ENCODE measurements at places on chromosomes 5 and 9.
A peak's percentile ranks its signal among the peaks of the same experiment; 100 is the strongest.

DNA sequence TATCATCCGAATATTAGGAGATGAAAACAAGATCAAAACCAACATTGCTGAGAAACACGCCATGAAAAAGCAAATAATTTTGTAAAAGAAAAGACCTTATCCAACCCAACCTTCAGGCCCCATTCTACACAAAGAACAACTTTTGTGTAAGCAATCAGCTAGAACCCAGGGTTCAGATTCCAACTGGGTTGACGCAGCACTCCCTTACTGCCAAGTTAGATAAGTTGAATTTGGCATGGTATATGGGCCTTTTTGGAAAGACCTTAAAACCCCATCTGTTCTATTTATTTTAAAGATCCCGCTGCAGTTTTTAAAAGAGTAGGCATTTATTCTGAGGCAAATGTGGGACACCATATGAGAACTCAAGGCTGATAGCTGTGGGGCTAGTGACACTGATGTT lies 2033.8 kb upstream of the WWC1 start:
- H3K4me3 ChIP-seq = no peak overlapping the region
- DNase-seq = no peak
- no peaks in the 10 kb centered on the region for H3K27me3 ChIP-seq
- no peaks in the 10 kb centered on the region for H3K36me3 ChIP-seq

DNA sequence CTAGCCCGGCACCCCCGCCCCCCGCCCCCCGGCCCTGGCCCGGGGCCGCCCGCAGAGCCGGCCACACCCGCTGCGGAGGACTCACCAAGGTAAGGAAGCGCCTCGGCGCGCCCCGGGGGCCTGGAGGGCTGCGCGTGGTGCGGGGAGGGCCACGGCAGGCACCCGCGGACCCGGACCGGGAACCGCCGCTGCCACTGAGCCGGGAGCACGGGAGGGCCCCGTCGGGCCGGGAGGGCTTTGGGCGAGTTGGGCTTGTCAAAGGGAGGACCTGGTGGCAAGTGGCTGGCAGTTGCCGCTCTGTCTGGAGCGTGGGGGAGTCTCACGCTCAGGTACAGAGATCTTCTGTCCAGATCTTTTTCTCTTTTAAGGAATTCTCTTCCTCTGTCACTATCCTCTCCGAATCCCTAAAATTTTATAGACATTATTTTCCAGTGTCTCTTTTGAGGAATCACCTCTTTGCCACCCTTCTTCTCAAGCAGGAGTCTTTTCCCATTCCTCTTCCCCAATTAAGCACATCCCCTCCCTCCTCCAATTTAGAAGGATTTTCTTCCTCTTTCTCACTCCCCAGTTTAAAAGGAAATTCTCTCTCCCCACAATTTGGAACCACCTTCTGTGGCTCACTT lies 11.3 kb upstream of the LHX2 start:
- peak overlapping the region; percentile 28 for H3K4me3 ChIP-seq
- DNase-seq = no peak
- peaks cover 1% of the 10 kb centered on the region for H3K36me3 ChIP-seq

GRCh38 chr5:5271786-5272321 lies 131.7 kb downstream of the ADAMTS16 start:
- H3K36me3 ChIP-seq = no peaks in the 10 kb centered on the region
- no peak overlapping the region for H3K27ac ChIP-seq
- H3K4me1 ChIP-seq = no peaks in the 10 kb centered on the region
- no peak overlapping the region for H3K4me3 ChIP-seq
- H3K27me3 ChIP-seq = no peaks in the 10 kb centered on the region
- no peak for DNase-seq

GRCh38 chr5:4480528-4481349 lies 659.4 kb upstream of the ADAMTS16 start:
- no peak for DNase-seq
- no peaks in the 10 kb centered on the region for H3K4me1 ChIP-seq
- no peak overlapping the region for H3K4me3 ChIP-seq
- H3K36me3 ChIP-seq = no peaks in the 10 kb centered on the region

GRCh38 chr9:133526721-133527321 lies 2.1 kb upstream of the MYMK start:
- H3K4me1 ChIP-seq = peaks cover 3% of the 10 kb centered on the region
- DNase-seq = no peak
- no peaks in the 10 kb centered on the region for H3K36me3 ChIP-seq
- no peaks in the 10 kb centered on the region for H3K27me3 ChIP-seq
- H3K27ac ChIP-seq = no peak overlapping the region

- no peak for DNase-seq
- no peak overlapping the region for H3K27ac ChIP-seq
- H3K4me1 ChIP-seq = no peaks in the 10 kb centered on the region
- no peak overlapping the region for H3K4me3 ChIP-seq
Observed at GRCh38 chr5:16446993-16447392, 18.6 kb downstream of the ZNF622 start.

GRCh38 chr5:50711280-50711679 lies 44.8 kb downstream of the PARP8 start:
- peak; percentile 80 for DNase-seq

- no peaks in the 10 kb centered on the region for H3K4me1 ChIP-seq
- no peaks in the 10 kb centered on the region for H3K36me3 ChIP-seq
- DNase-seq = no peak
- no peak overlapping the region for H3K4me3 ChIP-seq
Observed at GRCh38 chr5:17434982-17435381, 63.0 kb upstream of the TAF11L2 start.

DNA sequence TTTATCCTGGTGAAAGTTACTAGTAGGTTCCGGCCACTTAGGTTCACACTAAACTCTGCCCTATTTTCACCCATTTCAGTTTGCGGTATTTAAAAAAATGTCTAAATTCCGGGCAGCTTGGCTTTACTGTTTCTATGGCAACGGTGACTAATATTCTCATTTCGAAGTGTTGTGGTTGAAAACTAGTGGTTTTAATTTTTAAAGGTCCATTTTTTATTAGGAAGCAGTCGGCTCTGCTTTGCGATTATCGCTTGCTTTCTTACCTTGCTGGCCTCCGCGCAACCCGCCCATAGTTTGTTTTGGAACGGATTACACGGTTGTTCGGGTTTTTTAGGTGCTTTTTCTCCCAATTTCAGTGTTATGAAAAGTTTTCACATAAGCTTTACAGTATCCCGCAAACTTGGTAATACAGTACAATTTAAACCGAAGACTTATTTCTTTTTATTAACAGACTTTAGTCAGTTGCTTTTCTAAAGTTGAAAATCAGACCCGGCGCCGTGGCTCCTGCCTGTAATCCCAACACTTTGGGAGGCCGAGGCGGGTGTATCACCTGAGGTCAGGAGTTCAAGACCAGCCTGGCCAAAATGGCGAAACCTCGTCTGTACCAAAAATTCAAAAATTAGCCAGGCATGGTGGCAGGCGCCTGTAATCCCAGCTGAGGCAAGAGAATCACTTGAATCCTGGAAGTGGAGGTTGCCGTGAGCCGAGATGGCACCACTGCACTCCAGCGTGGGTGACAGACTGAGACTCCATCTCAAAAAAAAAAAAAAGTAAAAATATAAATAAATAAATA lies 1.6 kb downstream of the KDM4C start:
- H3K27me3 ChIP-seq = no peaks in the 10 kb centered on the region
- peak overlapping the region; percentile 100 for H3K27ac ChIP-seq
- peak; percentile 35 for DNase-seq
- peaks cover 12% of the 10 kb centered on the region for H3K36me3 ChIP-seq

DNA sequence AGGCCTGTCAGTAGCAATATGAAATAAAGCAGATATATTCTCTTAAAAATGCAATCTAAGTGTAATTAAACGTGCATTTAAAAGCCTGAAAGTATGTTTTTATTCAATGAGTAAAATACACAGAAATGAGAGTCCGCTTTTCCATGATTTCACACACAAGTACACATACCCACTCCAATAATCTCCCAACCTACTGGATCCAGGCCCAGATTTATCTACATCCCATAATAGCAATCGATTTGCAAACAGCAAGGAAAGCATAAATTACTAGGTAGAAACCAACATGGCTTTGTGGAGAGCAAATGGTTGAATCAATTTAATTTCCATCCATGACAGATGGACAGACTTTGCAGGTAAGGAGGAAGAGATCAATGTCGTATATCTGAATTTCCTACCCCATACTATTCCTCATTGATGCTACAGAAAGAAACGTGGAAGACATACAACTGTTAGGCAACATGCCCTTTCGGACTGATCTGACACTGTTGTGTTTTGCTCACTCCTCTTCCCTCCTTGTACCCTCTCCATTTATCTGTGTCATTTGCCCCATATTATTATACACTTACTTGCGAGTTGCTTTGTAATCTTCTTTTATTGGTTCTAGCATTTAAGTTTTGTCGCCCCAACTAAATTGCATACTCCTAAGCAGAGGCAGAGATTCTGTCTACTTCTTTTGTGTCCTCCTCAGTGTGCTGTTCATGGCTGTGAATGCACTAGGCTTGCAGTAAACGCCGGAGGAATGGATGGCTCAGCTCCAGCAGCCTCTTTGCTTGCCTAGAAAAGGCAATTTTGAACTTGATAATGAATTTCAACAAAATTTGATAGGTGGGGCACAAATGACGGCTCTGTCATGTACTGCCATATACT lies 133.6 kb downstream of the NFIB start:
- H3K36me3 ChIP-seq = no peaks in the 10 kb centered on the region
- no peak overlapping the region for H3K27ac ChIP-seq
- H3K4me3 ChIP-seq = no peak overlapping the region
- DNase-seq = no peak
- no peaks in the 10 kb centered on the region for H3K4me1 ChIP-seq

DNA sequence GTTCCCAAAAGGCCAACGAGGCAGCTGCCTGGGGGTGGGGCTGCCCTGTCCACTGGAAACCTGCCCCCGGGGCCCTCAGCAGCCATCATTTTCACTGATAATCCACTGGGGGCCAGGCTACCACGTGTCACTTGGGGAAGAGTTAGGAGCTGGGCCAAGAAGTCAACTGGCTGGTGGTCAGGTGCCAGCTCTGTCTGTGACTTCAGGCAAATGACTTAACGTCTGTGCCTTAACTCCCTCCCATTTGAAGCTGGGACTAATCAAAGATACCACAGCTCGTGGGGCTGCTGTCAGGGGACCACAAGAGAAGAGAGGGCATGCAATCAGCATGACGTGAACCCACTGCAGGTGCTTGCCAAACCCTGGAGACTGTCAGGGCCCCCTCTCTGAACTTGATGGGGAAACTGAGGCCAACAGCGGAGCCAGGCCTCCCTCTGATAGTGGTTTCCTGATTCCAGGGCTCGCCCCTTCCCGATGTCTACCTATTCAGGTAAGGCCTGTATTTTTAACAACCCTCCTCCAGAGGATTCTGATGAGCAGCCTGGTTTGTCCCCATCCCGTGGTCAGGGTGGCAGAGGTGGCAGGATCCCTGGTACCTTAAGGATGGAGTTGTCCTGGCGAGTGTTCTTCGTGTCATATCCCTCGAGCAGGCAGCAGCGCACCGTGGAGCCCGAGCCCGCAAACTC lies 12.3 kb upstream of the DPM2 start:
- DNase-seq = no peak
- peak overlapping the region; percentile 57 for H3K27ac ChIP-seq
- H3K4me3 ChIP-seq = no peak overlapping the region

GRCh38 chr5:14816999-14817761 lies 54.4 kb downstream of the ANKH start:
- no peak overlapping the region for H3K4me3 ChIP-seq
- peaks cover 53% of the 10 kb centered on the region for H3K4me1 ChIP-seq
- H3K27ac ChIP-seq = no peak overlapping the region

- peaks cover 19% of the 10 kb centered on the region for H3K4me1 ChIP-seq
- no peak overlapping the region for H3K27ac ChIP-seq
- H3K4me3 ChIP-seq = no peak overlapping the region
- DNase-seq = no peak
Observed at GRCh38 chr5:5419291-5420210, 2.9 kb upstream of the ICE1 start.

- H3K27ac ChIP-seq = no peak overlapping the region
- H3K27me3 ChIP-seq = no peaks in the 10 kb centered on the region
- DNase-seq = no peak
- peaks cover 9% of the 10 kb centered on the region for H3K36me3 ChIP-seq
- peaks cover 6% of the 10 kb centered on the region for H3K4me1 ChIP-seq
Observed at GRCh38 chr5:176371621-176372539, 6.6 kb downstream of the ARL10 start.

- H3K36me3 ChIP-seq = no peaks in the 10 kb centered on the region
- H3K27me3 ChIP-seq = peaks cover 2% of the 10 kb centered on the region
- peaks cover 15% of the 10 kb centered on the region for H3K4me1 ChIP-seq
Observed at GRCh38 chr9:90965226-90966030, 163.8 kb downstream of the SYK start.

- DNase-seq = no peak
- H3K4me1 ChIP-seq = peaks cover 2% of the 10 kb centered on the region
- no peak overlapping the region for H3K4me3 ChIP-seq
- peaks cover 14% of the 10 kb centered on the region for H3K36me3 ChIP-seq
- no peak overlapping the region for H3K27ac ChIP-seq
- H3K27me3 ChIP-seq = no peaks in the 10 kb centered on the region
Observed at GRCh38 chr9:75990156-75990555, 99.7 kb downstream of the PCSK5 start.

GRCh38 chr9:89622933-89623861 lies 18.4 kb downstream of the GADD45G start:
- no peaks in the 10 kb centered on the region for H3K36me3 ChIP-seq
- H3K27ac ChIP-seq = no peak overlapping the region
- no peak overlapping the region for H3K4me3 ChIP-seq
- DNase-seq = no peak
- no peaks in the 10 kb centered on the region for H3K4me1 ChIP-seq

GRCh38 chr9:92432972-92433548 lies 8.8 kb upstream of the OMD start:
- H3K36me3 ChIP-seq = no peaks in the 10 kb centered on the region
- DNase-seq = no peak
- no peaks in the 10 kb centered on the region for H3K27me3 ChIP-seq
- H3K4me1 ChIP-seq = no peaks in the 10 kb centered on the region
- H3K27ac ChIP-seq = no peak overlapping the region

GRCh38 chr5:79581535-79581934 lies 30.7 kb upstream of the TENT2 start:
- no peaks in the 10 kb centered on the region for H3K4me1 ChIP-seq
- peaks cover 5% of the 10 kb centered on the region for H3K27me3 ChIP-seq
- DNase-seq = no peak
- no peak overlapping the region for H3K4me3 ChIP-seq

- H3K36me3 ChIP-seq = peaks cover 64% of the 10 kb centered on the region
- H3K4me3 ChIP-seq = no peak overlapping the region
- no peaks in the 10 kb centered on the region for H3K27me3 ChIP-seq
- DNase-seq = no peak
- H3K4me1 ChIP-seq = peaks cover 6% of the 10 kb centered on the region
- H3K27ac ChIP-seq = peak overlapping the region; percentile 38
Observed at GRCh38 chr5:178216088-178216534, 11.8 kb downstream of the HNRNPAB start.

- peaks cover 5% of the 10 kb centered on the region for H3K36me3 ChIP-seq
- H3K27ac ChIP-seq = peak overlapping the region; percentile 92
- peak; percentile 66 for DNase-seq
- H3K27me3 ChIP-seq = no peaks in the 10 kb centered on the region
Observed at GRCh38 chr5:32531885-32532520, 53.4 kb upstream of the SUB1 start.

Measured in activated CD4-positive, alpha-beta T cell treated with anti-CD3 and anti-CD28 coated beads, Interleukin-2, amount 10 ng/mL, durations not matched to agents 7 days and 5 days (primary cell).